Anterior cingulate cortex (tissue), 58 donors: ENCODE measurements at places on chromosomes 5 and 9.
A peak's percentile ranks its signal among the peaks of the same experiment; 100 is the strongest.

- no peak for DNase-seq
These were observed 34.8 kb downstream of the ACOT12 start for GRCh38 chr5:81359108-81359507.

- no peak for DNase-seq
These were observed 34.2 kb upstream of the MSH3 start for GRCh38 chr5:80620211-80620610.

GRCh38 chr5:96826071-96826470, 18.3 kb upstream of the ERAP1 start:
- DNase-seq = no peak

GRCh38 chr5:135379046-135379654, 19.9 kb downstream of the MACROH2A1 start:
- no peak for DNase-seq

GRCh38 chr5:50934343-50934742, 267.9 kb downstream of the PARP8 start:
- no peak for DNase-seq

- DNase-seq = no peak
These were observed 110.5 kb downstream of the SNX18 start for GRCh38 chr5:54628050-54628449.

- no peak for DNase-seq
These were observed 115.7 kb upstream of the C9orf72 start for GRCh38 chr9:27688954-27689353.

GRCh38 chr9:130627051-130627450, 37.3 kb upstream of the PRDM12 start:
- DNase-seq = peak; percentile 14
